ENCODE measurements at places on chromosomes 7 and 10.
A peak's percentile ranks its signal among the peaks of the same experiment; 100 is the strongest.

GRCh38 chr10:102779680-102780526 lies 36.2 kb downstream of the WBP1L start:
- no peak for DNase-seq

DNA sequence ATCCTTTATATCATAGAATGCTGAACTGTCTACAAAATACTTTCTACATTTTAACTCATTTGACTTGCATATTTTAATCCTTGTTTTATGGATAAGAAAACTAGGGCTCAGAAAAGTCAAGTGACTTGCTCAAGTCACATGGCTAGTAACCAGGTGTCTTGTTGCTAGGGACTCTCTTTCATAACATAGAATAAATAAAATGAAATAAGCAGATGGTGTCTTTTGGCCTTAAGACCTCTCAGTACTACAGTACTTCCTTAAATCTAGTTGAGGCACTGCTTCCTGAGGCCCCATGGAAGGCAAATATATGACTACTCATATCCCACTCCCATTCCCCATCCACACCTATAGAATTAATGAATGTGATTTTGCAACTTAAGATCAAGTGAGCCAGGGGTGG lies 87.9 kb downstream of the CDK6 start:
- DNase-seq = no peak

GRCh38 chr10:102595293-102595692 lies 49.0 kb upstream of the TRIM8 start:
- no peak for DNase-seq

GRCh38 chr10:97210543-97210960 lies 24.8 kb upstream of the SLIT1 start:
- DNase-seq = peak; percentile 80

DNA sequence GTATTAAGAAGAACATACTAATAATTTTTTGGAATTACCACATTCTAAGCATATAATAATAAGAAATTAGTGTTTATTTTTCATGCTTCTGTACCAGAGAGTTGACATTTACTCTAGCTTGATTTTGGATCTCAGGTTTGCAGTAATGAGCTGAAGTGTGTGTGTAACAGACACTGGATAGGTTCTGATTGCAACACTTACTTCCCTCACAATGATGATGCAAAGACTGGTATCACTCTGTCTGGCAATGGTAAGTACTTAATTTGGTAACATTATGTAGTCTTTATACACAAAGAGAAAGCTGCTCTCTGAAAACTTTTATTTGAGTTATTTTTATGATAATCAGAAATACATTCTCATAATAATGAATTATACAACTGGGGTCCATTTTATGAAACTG lies 54.1 kb downstream of the SRI start:
- DNase-seq = no peak

GRCh38 chr7:159370-160270 lies 32.8 kb upstream of the FAM20C start:
- DNase-seq = no peak

DNA sequence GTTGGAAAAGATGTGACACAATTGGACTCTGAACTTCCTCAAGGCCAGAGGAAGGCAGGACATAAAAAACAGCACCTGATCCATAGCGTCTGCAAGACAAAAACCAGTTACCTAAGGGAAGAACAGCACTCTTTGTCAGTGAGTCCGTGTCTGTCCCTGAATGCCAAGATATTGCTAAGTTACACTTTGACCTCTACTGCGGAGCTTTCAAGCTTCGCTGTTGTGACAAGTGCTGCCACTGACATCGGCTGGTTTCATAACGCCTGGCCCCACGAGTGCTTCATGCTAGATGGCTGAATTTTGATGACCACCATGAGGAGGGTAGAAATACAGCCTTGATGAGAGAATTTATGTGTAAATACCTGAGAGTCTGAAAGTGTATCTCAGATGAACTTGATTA lies 49.7 kb upstream of the JAZF1 start:
- no peak for DNase-seq

DNA sequence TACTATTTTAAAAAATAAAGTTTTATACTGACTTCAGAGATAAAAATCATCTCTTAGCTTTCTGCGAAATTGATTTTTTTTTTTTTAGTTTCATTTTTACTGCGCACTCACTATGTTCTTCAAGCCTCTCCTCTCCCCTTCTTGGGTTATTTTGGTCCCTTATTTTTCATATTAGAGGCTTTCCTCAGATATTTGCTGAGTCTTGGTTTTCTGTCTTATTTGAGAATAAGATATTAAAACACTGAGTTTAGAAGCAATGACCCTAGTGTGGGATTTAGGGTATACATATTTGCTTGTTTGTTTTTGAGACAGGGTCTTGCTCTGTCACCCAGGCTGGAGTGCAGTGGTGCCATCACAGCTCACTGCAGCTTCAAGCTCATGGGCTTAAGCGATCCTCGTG lies 59.9 kb downstream of the SND1 start:
- no peak for DNase-seq

GRCh38 chr7:2661602-2662272 lies 26.3 kb upstream of the AMZ1 start:
- DNase-seq = no peak

DNA sequence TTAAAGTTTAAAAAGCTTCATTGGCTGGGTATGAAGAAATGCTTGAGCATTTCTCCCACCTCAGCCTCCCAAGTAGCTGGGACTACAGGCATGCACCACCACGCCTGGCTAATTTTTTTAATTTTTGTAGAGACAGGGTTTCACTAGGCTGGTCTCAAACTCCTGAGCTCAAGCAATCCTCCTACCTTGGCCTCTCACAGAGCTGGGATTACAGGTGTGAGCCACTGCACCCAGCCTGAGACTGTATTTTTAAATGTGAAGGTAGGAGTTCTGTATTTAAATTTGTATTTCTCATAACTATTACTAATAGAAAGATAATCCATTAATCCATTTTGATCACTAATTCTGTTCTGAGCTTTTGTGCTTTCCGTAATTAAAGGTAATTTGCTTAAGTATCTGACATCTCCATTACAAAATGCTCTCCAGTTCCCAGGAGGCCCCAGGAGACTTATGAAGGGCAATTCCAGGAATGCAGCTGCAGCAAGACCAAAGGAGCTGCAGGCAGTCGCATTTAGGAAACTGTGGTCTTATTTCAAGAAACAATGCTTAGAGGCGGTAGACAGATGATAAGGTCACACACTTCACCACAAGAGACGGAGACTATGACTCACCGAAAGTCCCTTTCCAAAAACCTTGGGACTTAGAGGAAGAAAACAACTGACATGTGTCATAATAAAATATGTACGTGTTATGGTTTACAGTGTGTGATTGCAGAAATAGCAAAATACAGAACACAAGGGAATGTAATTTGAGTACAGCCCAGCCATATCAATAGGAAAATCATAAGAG lies 23.3 kb downstream of the YAE1 start:
- DNase-seq = no peak

DNA sequence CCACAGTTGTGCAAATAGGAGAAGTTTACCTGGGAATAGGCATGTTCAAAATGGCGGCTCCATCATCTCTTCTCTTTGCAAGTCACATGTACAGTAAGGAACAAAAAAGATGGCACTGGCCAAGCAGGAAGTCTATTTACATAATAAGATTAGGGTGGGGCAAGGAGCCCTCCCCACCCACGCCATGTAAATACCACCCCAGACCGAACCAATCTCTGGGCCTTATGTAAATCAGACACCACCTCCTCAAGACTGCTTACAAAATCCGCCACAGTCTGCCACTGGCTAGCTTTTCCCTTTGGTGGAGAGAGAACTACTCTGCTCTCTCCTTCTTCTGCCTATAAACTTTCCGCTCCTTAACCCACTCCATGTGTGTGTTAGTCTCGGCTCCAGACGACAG lies 1496.3 kb downstream of the REEP3 start:
- DNase-seq = no peak

DNA sequence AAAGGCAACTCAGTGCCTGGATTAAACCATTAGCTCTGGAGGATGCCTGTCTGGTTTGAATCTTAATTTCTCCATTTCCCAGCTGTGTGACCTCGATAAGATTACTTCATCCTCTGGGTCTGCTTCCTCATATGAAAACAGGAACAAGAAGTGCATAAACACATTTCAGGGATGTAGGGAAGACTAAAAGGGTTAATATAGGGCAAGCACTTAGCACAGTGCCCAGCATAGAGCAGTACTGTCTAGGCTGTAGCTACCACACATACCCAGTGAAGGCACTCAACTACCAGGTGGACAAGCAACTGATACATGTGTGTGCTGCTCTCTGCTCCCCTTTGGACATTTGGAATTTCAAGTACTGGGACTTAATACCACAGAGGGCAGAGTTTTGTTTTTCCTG lies 85.4 kb downstream of the KCNMA1 start:
- DNase-seq = no peak

DNA sequence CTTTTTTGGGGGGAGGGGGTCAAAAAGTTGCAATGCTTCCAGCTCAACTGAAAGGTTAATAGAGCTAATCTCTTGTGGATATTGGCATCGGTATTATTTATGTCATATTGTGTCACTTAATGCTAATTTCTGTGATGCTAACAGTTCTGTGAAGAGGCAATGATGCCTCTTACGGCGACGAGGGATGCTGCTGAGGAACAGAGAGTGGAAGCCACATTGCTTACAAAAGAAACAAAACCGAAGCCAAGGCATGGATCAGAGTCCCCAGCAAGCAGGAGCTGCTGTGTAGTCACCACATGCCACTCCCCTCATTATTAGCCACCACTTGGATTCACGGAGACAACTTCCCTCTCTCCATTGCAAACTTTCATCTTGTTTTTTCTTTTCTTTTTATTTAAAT lies 536.5 kb upstream of the MGMT start:
- DNase-seq = no peak

GRCh38 chr10:112532189-112532588 lies 85.2 kb downstream of the VTI1A start:
- DNase-seq = no peak

GRCh38 chr7:38940774-38941173 lies 31.8 kb upstream of the VPS41 start:
- DNase-seq = no peak

DNA sequence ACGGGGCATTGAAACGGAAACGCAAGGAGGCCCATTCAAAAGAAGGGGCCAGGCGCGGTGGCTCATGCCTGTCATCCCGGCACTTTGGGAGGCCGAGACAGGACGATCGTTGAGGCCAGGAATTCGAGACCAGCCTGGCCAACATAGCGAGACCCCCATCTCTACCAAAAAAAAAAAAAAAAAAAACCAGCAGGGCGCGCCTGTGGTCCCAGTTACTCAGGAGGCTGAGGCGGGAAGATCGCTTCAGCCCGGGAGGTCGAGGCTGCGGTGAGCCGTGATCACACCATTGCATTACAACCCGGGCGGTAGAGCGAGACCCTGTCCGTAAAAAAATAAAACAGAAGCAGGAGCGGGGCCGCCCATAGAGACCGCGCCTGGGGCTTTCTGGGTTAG lies 396 bp downstream of the PSMG3 start:
- DNase-seq = no peak

GRCh38 chr7:130337410-130337971 lies 7.1 kb upstream of the CPA5 start:
- no peak for DNase-seq

- no peak for DNase-seq
These were observed 58.6 kb upstream of the PRSS1 start for GRCh38 chr7:142690554-142691182.

DNA sequence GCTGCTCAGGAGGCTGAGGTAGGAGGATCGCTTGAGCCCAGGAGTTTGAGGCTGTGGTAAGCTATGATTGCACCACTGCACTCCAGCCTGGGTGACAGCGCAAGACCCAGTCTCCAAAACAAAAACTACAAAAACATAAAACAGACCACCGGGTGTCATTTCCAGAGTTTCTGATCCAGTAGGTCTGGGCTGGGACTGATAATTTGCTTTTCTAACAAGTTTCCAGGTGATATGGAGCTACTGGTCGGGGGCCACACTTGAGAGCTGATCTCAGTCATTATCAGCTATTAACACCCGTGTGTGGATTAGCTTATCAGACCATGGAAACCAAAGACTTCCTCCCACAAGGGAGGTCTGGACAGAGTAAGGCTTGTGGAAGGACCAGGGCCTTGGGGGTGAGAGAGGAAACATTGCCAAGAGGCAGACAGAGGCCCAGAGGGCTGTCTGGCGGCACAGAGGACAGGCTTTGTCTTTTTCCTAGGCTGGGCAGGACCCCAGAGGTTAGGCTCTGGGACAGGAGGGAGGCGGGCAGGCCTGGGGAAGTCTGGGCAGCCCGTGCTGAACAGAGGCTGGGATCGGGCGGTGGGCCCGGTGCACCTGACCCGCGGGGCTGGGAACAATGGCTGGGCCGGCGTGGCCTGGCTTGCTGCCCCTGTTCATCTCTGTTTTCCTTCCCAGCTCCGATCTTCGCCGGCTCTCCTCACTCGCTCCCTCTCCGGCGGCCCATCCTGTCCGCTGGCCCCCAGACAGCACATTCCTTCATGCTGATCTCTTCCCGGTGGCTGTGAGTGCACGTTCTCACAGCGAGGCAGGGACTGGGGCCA lies 25.2 kb downstream of the TMEM270 start:
- no peak for DNase-seq

- no peak for DNase-seq
These were observed 47.9 kb upstream of the PLCE1 start for GRCh38 chr10:93945819-93946218.

DNA sequence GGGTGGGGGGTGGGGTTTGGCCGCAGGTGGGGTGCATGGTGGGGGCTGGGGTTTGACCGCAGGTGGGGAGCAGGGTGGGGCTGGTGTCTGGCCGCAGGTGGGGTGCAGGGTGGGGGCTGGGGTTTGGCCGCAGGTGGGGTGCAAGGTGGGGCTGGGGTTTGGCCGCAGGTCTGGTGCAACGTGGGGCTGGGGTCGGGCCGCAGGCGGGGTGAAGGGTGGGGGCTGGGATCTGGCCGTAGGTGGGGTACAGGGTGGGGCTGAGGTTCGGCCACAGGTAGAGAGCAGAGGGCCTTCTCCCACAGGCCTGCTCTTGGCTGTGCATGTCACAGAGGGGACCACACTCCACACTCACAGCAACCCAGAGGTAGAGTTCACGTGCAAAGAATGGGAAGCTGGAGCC lies 586.6 kb downstream of the PTPRN2 start:
- DNase-seq = no peak

DNA sequence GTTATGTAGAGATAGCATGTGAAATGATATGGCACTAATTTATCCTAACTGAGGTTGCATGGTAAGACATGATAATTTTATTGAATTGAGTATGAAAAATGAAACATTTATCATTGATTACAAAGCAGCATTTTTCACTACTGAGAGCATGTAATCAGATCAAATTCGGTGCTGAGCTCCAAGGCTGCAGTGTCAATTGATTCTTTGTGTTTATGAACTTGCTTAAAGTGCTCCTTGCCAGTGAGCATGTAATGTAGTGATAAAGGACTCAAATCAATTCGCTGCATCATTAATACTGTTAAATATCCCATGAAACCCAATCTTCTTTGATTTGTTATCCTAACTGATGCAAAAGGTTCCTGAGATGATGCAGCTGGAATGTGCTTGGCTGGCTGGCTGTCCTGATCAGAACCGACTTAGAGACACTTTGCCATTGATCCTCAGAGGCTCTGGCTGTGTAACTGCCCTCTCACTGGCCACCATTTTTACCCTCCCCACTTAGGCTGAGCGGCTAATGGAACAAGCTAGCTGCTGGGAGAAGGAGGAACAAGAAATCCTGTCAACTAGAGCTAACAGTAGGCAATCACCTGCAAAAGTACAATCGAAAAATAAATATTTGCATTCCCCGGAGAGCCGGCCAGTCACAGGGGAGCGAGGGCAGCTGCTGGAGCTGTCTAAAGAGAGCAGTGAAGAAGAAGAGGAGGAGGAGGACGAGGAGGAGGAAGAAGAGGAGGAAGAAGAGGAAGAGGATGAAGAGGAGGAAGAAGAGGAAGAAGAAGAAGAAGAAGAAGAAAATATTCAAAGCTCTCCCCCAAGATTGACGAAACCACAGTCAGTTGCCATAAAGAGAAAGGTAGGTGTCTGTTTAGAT lies 89.8 kb upstream of the SAMD8 start:
- DNase-seq = no peak
